ENCODE measurements at places on chromosomes 7 and 10.

- DNase-seq = no peak
Measured at GRCh38 chr10:33244354-33244967, 90.0 kb downstream of the NRP1 start.

GRCh38 chr10:104344219-104344618, 6.0 kb upstream of the ITPRIP start:
- no peak for DNase-seq

DNA sequence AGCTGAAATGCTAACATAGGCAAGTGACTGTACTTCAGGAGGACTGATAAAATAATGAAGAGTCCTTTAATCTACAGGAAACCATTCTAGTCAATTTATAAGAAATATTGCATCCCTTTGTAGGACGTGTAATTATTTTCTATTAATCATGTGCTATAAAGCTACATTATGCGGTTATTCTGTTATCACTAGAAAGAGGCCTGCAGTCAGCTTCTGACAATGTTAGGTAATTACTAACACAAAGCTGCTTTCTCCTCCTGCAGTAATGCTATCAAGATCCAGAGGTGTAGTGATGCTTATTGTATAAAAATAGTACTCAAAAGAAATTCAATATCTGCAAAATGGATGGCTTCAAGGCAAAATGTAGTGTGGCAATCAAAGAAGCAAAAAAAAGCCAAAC, 191.1 kb downstream of the SKAP2 start:
- no peak for DNase-seq

GRCh38 chr7:150944066-150945042, 33.8 kb downstream of the KCNH2 start:
- DNase-seq = no peak

DNA sequence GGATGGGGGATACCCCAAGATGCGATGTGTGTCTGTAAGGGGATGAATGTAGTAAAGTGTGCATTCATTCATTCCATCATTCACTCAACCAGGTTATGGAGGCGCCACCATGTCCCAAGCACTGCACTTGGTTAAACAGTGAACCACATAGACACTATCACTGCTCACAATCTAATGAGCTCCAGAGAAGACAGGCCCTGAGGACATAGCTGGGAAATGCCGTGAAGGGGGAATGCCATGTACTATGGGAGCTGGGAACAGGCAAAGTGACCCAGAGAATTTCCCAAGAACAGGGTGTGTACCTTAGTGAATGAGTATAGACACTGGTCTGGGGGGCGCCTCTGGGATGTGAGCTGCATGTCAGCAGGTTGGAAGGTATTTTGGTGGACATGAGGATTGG, 44.5 kb upstream of the LBX1 start:
- DNase-seq = no peak

GRCh38 chr7:157825325-157825724, 488.5 kb downstream of the DNAJB6 start:
- no peak for DNase-seq

- no peak for DNase-seq
Measured at GRCh38 chr7:143040209-143040715, 11.9 kb upstream of the OR6V1 start.

- DNase-seq = no peak
Measured at GRCh38 chr7:101488826-101489572, 126.3 kb downstream of the COL26A1 start.

DNA sequence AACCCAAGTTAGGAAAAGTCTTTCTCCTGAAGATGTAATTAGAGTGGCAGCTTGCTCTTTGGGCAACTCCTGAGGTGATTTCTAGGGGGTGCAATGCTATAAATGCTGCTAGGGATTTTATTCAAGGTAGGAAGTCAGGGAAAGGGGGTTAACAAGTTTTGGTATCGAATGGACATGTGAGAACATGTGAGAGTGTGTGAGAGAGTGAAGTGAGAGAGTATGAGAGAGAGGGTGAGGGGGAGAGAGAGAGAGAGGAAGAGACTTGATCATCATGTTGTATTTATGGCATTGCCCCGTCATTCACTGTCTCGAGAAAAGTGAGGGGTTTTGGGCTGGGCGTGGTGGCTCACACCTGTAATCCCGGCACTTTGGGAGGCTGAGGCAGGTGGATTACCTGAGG, 50.9 kb downstream of the MCU start:
- DNase-seq = no peak

DNA sequence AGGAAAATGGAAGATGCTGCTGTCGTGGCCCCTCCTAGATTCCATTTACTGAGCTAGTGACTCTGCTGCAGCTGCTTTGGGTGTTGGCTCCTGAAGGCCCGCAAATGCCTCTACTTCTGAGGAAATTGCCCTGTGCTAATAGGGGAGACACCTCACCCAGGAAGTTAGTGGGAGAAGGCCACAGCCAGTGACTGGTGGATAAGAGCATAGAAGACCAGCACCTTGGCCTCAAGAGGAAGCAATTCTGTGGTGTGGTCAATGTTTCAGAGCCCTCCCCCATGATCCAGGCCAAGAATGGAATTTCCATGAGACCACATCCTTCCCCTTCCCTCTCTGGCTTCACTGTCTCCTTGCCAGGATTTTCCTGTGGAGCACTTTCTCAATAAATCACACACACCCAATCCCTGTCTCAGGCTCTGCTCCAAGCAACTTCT, 25.0 kb upstream of the FZD1 start:
- peak; percentile 32 for DNase-seq

- no peak for DNase-seq
Measured at GRCh38 chr7:74284781-74285259, 4.4 kb upstream of the CLIP2 start.

GRCh38 chr7:90625562-90625961, 29.4 kb downstream of the CDK14 start:
- no peak for DNase-seq

DNA sequence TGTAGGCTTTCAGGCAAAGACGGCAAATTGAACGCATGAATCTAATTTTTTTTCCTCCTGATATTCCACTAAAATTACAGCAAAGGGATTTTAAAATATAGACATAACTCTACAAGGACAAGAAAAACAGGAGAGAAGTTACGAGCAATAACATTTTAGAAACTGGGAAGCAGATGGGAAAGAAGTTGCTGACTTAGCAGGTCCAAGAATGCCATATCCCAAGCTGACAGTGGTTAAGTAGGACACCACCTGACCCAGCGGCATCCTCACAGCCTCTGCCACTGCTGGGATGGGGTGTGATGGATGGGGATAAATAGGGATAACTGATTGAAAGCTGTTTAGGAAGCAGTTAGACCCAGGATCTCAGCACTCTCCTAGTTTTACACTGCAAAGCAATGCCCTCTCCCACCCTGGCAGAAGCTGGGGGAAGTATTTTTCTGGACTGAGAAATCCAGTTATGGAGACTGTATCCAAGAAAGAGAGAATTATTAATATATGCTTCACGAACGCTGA, 99.3 kb upstream of the LEP start:
- DNase-seq = no peak

DNA sequence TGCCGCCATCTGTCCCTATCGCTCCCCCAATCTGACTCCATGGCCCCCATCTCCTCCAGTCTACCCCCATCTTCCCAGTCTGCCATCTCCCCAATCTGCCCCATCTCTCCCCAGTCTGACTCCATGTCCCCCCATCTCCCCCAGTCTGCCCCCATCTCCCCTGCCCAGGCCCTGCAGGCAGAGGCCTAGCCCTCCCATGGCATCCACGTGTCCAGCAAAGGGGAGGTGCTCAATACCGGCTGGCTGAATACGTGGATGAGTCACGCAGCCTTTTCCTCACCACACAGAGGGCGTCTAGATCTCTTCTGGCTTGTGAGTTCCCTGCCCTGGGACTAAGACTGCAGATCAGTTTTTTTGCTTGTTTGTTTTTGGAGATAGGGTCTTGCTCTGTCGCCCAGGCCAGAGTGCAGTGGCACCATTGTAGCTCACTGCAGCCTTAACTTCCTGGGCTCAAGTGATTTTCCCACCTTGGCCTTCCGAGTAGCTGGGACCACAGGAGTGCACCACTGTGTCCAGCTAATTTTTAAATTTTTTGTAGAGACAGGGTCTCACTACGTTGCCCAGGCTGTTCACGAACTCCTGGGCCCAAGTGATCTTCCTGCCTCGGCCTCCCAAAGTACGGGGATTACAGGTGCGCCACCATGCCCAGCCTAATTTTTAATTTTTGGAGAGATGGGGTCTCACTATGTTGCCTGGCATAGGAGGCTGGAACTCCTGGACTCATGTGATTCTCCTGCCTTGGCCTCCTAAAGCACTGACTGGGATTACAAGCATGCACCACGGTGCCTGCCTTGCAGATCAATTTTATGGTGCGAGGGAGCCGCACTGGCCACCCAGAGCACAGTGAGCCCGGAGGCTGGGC, 15.3 kb upstream of the GPR146 start:
- DNase-seq = peak; percentile 97

DNA sequence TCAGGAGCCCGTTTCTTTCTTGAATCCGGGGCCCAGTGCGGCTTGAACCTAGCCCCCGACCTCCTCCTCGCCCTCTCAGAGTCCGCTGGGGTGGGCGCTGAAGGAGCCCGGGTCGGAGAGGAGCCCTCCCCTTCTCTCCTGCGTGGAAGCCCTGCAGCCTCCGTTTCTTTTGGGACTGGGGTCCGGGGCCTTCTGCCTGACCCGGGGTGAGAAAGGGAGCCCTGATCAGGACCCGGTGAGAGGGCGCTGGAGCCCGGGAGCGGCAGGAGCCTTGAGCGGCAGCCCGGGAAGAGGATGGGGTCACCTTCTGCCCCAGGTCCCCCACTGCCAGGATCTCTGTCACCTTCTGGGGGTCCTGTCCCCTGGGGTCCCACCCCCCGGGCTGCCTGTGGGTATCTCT, 162.3 kb downstream of the ZNF33B start:
- DNase-seq = peak; percentile 9

DNA sequence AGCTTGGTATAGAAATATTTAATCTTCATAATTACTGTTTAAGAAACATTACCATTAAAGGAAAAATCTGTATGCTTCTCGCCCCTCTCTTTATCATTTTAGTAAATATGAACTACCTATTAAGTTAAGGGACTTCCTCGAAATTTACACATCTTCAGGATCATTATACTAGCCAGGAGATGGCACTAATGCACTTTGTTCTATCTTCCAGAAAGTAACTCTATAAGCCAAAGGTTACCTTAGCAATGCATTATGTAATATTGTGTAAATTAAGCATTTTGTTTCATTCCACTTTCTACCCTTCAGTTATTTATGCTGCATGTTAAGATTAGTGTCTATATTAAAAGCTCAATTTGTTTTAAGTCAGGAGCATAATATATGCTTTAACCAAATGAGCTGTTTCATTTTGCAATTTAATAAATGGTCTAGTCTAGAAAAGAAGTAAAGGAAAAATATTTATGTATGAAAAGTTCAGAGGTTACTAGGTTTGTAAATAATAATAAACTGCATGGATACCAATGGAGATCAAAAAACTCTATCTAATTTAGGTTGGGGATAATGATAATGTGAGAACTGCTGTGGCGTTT, 128.5 kb downstream of the ANKRD7 start:
- DNase-seq = no peak

DNA sequence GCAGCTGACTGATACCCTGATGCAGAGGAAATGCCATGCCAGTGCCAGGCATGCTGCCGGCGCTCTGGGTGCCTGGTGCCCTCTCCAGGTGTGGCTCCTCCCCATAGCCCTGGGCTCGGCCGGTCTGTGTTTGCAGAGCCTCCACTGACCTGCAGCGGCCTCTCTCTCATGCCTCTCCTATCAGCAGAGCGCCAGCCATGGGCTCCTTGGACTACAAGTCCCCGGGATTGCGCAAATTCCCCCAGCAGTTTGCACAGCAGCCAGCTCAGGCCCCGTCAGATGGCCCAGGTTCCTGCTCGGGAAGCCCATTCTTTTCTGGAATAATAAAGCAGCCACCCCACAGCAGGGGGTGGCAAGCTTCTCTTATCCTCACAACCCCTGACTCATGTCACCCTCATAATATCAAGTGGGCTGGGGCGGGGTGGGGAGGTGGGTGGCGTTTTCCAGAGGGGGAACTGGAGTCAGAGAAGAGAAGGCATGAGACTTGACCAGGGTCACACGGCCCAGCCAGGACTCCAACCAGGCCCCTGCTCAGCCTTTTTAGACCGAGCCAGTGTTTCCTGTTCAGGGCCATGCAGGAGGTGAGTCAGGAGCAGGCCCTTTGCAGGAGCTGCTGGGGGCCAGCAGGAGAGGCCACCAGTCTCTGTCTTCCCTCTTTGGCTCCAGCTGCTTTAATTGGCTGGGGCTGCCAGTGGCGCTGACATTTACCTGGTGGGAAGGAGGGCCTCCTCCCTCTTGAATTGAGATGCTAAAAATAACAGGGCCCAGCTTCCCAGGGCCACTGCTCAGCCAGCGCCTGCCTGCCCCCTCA, 58.6 kb downstream of the ZMIZ1 start:
- peak; percentile 70 for DNase-seq

GRCh38 chr10:34786464-34786863, 28.6 kb downstream of the PARD3 start:
- DNase-seq = peak; percentile 39

GRCh38 chr7:101165075-101165957, at the start of gene VGF:
VGF (minus strand) TSS chr7:101165569; CDS start chr7:101164843, 726 bp downstream.
- DNase-seq = peak; percentile 98

DNA sequence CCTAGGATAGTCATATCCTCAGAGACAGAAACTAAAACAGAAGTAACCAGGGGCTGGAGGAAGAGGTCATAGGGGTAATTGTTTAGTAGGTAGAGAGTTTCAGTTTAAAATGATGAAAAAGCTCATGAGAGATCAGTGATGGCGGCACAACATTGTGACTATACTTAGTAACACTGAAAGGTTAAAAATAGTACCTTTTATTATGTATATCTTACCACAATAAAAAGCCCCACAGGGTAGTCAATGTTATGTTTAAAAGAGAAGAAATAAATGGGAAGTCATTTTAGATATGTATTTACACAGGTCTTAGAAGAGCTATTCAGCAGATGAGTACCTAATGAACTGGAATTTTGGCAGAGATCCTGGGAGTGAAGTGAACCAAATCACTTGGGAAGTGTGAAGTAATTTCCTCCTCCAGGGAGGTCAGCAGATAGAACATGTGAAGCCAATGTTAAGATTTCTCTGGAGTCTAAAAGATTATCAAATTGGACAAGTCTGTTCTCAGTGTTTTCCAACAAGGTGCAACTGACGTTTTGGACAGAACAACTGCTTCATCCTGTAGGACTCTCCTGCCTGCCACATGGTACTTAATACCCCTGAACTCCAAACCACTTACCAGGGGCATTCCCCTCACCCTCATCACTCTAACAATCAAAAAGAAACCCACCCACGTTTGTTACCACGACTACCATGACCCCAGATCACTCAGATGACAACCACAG, 6.4 kb downstream of the CDCA7L start:
- DNase-seq = no peak

GRCh38 chr10:112738606-112739591, 211.1 kb upstream of the TCF7L2 start:
- no peak for DNase-seq

- DNase-seq = no peak
Measured at GRCh38 chr7:17771901-17772408, 168.3 kb downstream of the SNX13 start.

- DNase-seq = peak; percentile 76
Measured at GRCh38 chr10:93554760-93555432, 11.6 kb upstream of the FFAR4 start.

GRCh38 chr7:44220046-44220357, 19.2 kb downstream of the YKT6 start:
- no peak for DNase-seq

GRCh38 chr10:98186681-98187080, 52.2 kb downstream of the R3HCC1L start:
- peak; percentile 15 for DNase-seq
